ENCODE measurements at places on chromosomes 6 and 20.
A peak's percentile ranks its signal among the peaks of the same experiment; 100 is the strongest.

DNA sequence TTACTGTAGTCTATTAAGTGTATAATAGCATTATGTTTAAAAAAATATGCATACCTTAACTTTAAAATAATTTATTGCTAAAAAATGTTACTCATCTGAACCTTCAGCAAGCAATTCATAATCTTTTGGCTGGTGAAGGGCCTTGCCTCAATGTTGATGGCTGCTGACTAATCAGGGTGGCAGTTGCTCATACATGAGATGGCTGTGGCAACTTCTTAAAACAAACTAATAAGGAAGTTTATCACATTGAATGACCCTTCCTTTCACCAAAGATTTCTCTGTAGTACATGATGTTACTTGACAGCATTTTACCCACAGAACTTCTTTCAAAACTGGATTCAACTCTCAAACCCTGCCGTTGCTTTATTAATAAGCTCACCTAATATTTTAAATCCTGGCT lies 84.0 kb downstream of the TASP1 start:
- no peak for DNase-seq

- DNase-seq, result no peak
Measured at GRCh38 chr6:152170702-152171667, 363.5 kb downstream of the ESR1 start.

- DNase-seq, result peak; percentile 16
Measured at GRCh38 chr6:34391786-34392496, 528 bp downstream of the NUDT3 start.

- DNase-seq, result no peak
Measured at GRCh38 chr20:32019563-32020463, 9.6 kb downstream of the CCM2L start.

DNA sequence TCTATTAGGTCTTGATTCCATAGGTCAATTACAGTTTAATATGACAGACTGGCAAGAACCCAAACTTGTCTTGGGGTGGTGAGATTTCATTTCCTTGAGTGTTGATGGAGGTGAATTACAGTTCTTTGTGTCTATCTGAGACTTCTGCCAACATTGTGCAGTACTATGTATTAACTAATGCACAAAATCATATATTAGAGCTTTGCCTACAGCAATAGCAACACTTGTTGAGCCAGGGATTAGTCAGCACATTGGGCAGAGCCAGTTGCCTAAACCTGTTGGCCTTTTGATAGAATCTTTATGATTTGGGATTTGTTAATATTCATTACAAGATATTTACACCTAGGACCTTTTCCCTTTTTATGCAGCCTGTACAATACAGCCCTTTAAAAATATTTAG lies 135.3 kb upstream of the CENPW start:
- DNase-seq, result no peak

- no peak for DNase-seq
Measured at GRCh38 chr6:163712566-163712961, 298.0 kb downstream of the QKI start.

DNA sequence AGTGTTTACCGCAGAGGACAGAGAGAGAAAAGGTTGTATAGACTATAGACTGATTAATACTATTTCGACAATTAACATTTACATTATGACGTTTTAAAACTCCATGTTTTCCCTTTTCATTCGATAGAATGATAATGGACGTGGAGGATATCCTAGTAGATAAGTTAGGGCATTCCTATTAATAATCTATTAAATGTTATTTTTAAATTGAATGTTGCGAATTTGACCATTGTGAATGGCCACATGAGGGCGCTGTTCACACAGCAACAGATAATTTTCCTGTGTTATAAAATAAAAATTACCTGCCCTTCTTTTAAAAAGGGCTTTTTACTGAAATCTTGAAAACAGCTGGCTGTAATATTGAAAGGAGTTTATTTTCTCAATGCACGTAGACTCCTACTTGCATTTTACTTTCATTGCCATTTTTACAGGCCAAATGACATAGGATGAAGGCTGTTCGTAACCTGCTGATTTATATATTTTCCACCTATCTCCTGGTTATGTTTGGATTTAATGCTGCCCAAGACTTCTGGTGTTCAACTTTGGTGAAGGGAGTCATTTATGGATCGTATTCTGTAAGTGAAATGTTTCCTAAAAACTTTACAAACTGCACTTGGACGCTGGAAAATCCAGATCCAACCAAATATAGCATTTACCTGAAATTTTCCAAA lies 3.3 kb downstream of the ADGRB3 start:
- no peak for DNase-seq

DNA sequence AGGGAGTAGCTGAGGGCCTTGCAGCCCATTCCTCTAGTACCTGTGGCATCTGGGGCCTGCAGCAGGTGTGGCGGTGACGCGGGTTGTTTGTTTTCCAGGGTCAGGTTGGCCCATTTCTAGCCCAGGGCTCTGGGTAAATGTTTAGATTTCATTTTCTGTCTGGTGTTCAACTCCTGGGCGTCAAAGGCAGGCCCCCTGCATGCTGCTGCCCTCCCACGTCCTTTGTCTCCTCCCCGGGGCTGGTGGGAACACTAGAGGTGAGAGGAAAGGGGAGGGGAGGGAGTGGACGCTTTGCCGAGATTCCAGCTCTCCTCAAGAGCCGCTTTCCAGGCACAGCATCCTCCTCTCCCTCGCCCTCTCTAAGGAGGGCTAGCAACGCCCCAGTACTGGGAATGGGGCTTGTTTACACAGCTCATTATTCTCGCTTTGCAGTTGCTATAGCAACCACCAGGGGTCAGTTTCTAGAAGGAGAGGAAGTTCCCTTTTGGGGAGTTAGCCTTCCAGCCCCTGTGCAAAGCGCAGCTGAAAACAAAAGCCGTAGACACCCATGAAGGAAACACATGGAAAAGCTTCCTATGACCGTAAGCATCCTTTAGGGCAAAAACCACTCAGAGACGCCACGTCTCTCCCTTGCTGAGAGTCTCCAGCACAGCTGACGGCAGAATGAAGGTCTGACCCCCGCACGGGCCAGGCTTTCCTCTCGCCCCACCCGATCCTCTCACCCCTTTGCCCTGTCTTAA lies 170.6 kb downstream of the LY86 start:
- DNase-seq, result no peak

GRCh38 chr6:159853754-159854153 lies 37.0 kb upstream of the MAS1 start:
- no peak for DNase-seq

DNA sequence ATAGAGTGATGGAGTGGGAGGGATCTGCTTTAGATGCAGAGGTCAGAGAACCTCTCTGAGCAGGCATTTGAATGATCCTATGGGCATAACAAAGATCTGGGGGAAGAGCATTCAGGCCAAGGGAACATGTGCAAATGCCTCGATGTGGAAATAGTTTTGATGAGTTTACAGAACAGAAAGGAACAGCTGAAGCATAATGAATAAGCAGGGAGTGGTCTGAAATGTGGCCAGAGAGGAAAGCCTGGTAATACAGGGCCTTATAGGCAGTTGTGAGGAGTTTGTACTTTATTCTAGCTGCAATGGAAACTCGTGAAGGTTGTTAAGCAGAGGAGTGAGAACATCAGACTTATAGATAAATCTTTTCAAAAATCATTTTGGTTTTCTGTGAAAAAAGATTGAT lies 33.0 kb upstream of the ME1 start:
- DNase-seq, result no peak

DNA sequence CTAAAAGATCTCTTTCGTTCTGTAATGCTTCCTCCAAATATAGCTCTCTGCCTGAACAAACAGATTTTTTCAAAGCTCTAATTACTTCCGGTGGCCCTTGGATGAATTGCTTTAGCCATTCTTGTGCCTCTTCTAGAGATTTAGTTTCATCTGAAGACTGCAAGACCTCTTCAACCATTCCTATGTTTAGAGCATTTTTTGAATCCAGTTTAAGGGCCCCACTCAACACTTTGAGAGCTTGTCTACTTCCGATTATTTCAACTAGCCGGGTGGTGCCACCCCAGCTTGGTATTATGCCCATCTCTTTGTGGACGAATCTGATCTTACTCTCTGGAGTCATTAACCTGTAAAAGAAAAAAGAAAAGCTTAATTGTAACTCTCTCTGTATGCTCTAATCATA lies 23.3 kb downstream of the RNF146 start:
- DNase-seq, result no peak

DNA sequence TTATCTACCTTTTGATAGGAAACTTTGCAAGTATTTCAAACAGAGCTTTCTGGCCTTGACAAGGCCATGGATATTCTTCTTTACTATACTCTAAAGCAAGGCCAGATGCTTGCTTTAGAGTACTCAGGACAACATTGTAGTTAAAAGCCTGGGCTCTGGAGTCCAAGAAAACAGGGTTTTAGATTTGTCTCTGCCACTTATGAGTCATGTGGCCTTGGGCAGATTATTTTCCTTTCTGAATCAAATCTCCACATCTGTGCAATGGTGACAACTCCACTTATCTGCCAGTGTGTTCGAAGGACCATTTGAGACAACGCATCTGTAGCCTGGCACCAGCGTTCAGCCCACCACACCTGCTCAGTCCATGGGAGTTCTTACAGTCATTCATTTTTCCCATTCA lies 265.9 kb upstream of the RIN2 start:
- DNase-seq, result no peak

- no peak for DNase-seq
Measured at GRCh38 chr6:160115421-160115820, 6.2 kb upstream of the SLC22A1 start.

DNA sequence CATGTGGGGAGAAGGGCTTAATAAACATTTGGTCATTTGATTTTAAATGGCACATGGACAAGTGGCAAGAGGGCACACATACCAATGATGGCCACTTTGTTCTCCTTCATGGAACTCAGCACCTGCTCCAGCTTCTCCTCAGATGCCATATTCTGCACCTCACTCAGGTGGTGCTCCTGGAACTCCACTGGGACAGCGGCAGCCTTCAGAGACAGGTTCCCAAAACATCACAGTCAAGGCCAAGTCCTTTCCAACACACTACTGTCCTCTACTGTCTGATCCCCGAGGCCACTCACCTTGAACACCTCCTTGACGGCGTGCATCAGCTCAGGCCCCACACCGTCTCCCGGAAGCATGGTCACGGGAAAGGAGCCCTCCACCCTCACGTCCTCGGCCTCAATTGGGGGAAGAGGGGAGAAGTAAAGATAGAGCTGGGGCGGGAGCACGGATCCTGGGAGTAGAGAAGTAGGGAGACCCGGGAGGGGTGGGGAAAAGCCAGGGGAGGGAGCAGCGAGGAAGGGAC lies 591 bp downstream of the IDH3B start:
- DNase-seq, result no peak

- no peak for DNase-seq
Measured at GRCh38 chr20:56372850-56373249, 14.1 kb downstream of the FAM210B start.

DNA sequence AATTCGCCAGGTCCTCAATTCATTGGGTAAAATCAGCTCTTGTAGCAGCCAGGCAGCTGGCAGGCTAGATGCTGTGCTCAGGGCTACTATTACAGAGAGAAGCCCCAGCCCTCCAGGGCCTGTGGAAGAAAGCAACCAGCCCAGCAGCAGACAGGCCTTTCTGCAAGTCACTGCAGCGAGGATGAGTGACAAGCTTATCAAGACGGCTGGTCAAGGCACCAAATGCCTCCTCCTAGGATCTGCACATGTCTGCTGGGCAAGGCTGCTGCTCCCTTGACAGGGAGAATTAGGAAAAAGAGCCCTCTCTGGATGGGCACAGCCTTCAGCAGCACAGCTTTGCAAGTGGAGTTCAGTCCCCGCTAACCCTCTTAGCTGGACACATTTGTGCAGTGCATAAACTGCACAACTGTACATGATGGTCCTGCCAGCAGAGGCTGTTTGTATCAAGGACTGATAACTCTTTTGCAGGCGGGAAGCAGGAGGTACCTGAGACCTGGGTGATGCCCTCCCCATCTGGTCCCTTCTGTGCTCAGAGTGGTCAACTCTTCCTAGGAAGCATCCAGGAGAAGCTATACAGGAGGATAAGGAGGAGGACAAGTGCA lies 89.9 kb downstream of the CDC5L start:
- DNase-seq, result no peak

GRCh38 chr6:1200409-1201101 lies 111.3 kb upstream of the FOXQ1 start:
- DNase-seq, result no peak

DNA sequence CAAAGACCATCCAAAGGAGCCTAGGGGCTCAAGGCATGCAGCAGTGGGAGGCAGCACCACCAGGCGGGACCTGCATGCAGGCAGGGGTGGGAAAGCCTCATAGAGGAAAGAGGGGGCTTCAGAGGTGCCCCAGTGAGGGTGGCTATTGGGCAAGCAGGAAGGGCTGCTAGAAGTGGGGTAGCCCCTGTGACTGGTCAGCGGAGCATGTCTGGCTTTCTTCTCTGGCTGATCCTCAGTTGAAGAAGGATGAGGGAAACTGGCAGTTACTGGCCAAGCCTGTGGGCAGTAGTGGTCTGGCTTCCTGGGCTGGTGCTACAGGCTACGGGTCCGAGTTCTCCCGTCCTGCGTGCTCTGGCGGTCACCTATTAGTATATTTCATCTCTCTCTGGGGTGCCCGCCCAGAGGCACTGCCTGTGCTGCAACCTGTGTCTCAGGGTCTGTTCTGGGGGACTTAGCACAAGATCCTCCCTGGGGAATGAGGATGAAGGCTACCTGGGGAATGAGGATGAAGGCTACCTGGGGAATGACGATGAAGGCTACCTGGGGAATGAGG lies 35.9 kb upstream of the CST7 start:
- DNase-seq, result no peak

DNA sequence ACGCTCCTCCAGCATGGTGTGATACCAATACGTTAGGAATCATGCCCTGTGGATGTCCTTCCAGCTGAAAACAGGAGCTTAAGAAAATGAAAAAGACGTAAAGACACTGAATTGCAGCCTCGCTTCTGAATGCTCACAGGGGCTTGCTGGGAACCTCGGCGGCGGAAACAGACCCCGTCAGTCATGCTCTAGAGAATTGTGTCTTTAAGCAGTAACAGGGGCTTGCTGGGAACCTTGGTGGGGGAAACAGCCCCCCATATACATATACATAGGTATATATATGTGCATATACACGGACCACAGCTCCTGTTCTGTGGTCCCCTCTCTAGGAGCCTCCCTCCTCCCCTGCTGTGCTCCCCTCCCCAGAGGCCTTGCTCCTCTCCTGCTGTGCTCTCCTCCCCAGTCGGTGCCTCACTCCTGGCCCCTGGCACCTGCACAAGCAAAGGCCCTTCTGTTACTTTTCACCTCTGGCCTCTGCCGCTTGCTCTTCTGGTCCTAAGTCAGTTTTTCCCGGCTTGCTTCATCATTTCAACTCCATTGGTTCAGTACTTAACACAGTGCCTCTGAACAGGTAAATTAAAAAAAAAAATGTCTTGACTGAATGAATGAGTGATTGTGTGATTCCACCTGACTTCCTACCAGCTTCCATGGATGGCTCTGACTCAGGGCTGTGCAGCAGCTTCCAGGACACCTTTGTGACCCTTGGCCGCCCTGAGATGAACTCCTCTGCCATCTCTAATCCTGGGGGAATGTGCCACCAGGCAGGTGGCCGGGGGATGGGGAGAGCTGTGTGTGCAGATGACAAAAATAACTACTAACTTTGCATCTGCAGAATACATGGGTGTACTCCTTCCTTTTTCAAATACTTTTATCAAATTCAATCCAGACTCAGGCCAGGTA lies 246.1 kb downstream of the SMOC2 start:
- DNase-seq, result no peak

GRCh38 chr20:61303675-61304074 lies 51.6 kb downstream of the CDH4 start:
- no peak for DNase-seq
